BJ (cell line): ENCODE measurements at places on chromosomes 2 and 18.

- peak; percentile 39 for DNase-seq
These were observed 51.5 kb upstream of the PHLPP1 start for GRCh38 chr18:62663731-62664336.

DNA sequence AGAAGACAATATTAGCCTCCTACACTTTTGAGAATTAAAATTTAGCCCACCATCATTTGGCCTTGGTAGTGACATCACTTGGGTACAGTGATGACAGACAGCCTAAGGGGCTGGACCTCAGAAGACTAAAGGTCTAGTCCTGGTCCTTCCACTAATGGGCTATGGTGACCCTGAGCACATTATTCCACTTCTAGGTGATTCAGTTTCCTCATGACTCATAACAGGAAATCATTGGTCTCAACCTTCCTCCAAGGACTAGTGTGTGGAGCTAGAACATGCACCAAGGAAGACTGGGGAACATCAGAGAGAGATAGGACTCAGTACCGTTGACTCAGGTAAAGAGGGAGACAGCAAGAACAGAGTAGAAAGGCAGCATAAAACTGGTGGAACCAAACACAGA is 64.0 kb downstream of the TFCP2L1 start:
- no peak for DNase-seq

GRCh38 chr18:68699043-68699442 is 15.9 kb downstream of the TMX3 start:
- no peak for DNase-seq

- no peak for DNase-seq
These were observed 9.9 kb downstream of the CNNM4 start for GRCh38 chr2:96770442-96771202.

DNA sequence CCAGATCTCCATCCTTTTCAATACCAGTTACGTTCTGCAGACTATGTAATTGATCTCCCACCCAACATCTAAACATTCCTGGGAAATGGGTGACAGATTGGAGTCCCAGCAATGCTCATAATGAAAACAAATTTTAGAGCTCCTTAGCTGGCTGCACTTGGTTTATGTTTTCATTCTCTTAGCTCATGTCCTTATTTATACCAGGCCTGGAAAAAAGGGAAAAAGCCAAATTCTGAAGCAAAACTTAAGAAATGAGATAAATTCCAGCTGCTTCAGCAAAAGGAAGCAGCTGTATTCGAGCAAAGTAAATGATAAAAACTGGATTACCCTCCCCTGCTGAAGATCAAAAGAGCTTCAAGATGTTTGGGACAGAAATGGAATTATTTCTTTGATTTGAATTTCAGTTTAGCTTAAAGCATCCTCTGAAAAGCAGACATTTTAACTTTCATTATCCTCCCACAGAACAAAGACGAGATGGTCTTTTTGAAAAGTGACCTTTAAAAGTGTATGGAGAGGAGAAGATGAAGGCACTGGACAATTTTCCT is 196.5 kb upstream of the THUMPD2 start:
- DNase-seq: no peak

DNA sequence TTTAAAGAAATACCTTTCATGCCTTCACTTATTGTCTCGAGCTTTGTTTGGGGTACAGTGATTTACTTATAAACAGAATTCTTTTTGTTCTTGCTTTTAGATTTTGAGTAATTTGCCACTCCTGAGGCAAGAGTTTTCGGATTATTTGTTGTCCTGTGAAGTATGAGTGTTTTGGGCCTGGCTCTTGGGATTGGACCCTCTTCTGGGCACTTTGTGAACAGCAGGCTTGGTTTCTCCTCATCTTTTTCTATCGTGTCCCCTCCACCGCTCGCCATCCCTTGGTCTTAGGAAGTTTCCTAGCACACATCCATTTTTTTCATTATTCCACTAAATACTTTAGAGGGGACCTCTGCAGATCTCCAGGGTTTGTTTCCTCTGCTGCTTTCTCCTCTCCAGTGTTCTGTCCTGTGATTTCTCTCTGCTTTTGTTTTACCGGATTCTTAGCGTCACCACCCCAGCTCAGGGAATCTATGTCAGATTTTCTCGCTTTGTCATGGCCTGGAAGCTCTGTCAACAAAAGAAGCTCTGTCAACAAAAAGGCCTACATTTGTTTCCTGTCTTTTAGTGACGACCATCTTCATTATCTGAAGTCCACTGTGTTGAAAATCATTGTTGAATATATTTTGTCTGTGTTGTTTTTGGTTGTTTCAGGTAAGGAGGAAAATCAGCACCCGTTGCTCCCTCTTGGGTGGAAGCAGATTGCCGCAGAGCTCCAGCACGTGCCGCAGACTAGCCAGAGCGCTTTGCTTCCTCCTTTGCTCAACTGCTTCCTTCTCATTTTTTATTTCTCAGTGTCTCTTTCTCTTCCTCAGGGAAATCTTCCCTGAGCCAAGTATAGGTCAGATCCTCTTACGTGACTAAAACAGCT is 27.8 kb downstream of the ANKRD62 start:
- no peak for DNase-seq

DNA sequence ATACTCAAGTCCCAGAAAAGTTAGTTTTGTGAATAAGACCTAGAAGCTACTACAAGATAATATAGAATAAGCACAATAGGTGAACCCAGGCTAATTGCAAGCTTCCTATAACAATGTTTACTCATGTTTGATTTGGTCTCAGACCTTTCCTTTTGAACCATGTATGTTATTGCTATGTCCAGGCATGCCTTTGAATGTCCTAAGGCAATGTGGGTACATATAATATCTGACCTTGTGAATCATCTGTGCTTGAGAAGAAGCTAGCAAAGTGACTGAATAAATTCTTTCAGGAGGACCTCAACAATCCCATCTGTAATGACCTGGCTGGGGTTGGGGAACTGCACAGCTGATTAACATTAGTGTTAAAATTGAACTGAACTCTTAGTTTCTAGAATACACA is 1285.9 kb upstream of the CELF4 start:
- DNase-seq: no peak

GRCh38 chr18:3649135-3649632 is 199.2 kb downstream of the TGIF1 start:
- no peak for DNase-seq

- no peak for DNase-seq
These were observed 15.5 kb upstream of the DUSP19 start for GRCh38 chr2:183063083-183063482.

DNA sequence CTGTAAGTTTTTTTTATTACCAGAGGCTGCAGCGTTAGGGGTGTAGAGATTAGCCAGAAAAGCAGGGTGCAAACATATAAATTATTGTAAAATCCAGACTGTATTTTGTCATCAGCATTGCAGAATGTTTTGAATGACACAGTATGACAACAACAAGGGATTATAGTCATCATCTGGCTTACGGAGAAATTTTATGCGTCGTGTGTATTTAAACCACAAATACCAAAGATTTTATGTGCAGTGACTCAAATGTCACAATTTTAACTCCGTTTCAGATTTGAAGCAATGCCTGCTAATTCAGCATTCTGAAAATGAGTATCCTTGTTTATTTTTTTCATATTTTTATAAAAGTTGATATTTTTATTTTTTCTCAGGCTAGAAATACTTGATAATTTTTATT is 19.4 kb upstream of the TMX3 start:
- DNase-seq: peak; percentile 47
